ENCODE measurements at places on chromosomes 4 and X.

DNA sequence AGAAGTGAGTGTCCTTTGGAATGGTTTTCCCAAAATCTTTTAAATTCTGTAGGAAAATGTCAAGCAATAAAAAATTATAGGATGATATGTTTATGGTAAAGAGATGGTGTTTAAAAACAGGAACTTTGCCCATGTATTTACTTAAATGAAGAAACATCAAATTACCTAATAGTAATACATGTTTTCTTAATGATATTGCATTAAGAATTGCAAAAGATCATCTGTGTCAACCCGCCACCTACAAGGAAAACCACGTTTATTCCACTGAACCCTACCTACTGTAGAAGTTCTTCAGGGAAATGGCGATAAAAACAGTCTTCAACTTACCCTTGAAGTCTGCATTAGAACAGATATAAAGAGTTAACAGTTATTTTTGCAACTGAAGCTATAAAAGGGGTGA is 67.2 kb upstream of the NDP start:
- no peak for DNase-seq

DNA sequence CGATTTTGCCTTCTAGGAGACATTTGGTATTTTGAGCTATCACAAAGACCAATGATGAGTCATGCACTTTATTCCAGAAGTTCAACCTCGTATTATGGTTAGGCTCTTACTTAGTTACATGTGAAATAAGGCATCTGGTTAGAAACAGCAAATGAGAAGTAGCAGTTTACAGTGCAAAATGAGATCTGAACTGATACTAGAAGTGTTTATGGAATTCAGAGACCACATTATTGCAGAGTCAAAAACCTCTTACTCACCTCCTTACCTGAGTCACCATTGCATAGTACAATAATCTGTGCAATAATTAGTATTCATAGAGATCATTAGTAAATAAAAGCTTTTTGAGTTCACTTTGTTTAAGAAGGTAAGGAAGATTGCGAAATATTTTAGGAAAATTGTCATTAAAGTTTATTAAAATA is 38.7 kb downstream of the SEC24B start:
- no peak for DNase-seq

DNA sequence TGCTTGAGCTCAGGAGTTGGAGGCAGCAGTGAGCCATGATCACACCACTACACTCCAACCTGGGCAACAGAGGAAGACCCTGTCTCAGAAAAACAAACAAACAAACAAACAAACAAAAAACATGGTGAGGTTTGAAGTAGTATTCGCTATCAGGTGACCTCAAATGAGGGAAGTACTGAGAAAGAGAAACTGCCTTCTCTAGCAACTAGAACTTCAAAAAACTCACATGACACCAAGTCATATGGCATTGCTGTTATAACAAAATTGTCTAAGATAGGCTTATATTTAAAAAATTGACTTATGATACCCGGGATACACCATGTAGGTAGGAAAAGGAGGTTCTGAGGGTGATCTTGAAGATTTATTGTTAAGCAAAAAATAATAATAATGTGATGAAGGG is 10.3 kb downstream of the MPP1 start:
- DNase-seq = no peak

GRCh38 chrX:108033890-108034289 is 11.0 kb upstream of the VSIG1 start:
- no peak for DNase-seq

DNA sequence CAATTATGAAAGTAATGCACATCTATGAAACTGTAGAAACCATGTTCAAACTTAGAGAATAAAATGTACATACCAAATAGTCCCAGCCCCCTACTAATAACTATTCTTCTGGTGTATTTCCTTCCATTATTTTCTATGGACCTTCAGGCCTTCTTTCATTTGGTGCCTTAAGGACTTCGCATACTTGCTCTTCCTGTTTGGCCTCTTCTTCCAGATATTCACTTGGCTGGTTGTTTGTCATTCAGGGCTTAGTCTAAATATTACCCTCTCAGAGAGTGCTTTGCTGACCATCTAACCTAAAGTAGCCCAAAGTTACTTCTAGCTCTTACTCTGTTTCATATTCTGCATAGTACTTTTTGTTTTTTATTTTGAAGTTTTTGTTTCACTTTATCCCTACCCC is 70.3 kb upstream of the ARMCX2 start:
- DNase-seq = no peak

- no peak for DNase-seq
Measured at GRCh38 chr4:5572114-5572513, 136.2 kb downstream of the EVC2 start.

GRCh38 chr4:124530464-124531077 is 182.0 kb downstream of the ANKRD50 start:
- DNase-seq = no peak

DNA sequence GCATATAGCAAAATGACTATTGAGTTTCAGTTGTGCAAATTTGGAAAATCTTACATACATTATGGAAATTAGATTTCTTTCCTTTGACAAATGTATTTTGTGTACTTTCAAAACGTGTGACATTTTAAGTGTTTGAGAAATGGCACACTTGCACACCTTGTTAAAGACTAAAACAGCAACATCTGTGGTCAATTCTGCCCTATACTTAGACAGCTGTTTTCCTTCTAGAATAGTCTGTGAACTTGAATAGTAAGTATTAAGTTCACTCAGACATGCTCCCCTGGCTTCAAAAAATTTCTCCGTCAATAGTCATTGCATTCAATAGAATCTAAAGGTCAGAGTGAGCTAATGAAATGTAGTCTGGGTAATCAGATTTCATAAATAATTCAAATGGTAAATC is 21.7 kb upstream of the TBC1D9 start:
- no peak for DNase-seq

GRCh38 chr4:126755506-126755905 is 877.3 kb upstream of the INTU start:
- no peak for DNase-seq

DNA sequence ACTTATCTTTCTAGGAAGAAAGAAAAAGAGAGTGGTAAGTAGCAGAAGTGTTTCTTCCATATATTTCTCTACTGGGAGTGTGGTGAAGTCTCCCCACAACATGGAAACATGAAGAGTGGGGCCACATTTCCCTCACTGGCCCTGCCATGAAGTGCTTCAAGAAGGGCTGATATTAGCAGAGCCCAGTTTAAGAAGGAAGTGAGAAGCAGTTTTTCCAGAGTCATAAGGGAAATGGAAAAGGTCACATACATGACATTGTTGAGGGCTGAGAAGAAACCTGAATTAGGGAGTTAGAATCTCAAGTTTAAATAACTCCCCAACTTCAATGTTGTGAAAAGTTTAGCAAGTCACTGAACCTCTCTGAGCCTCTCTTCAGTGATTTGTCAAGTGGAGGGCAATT is 171.9 kb upstream of the RBPJ start:
- no peak for DNase-seq

DNA sequence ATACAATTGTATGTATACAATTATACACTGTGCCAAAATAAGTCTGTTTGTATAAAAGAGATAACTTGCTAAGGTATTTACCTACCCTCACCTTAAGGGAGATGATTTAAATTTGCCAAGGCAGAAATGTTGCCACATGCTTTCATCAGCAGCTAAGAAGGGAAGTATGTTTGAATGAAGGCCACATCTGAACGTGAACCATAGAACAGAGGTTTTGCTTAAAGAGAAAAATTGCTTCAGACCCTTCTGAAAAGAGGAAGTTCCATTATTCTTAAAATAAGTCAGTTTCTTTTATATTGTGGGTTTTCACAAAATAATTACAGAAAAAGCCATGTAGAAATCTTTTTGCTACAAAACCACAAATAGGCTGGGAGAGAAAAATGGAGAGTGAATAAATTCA is 621.5 kb upstream of the HTR2C start:
- no peak for DNase-seq

DNA sequence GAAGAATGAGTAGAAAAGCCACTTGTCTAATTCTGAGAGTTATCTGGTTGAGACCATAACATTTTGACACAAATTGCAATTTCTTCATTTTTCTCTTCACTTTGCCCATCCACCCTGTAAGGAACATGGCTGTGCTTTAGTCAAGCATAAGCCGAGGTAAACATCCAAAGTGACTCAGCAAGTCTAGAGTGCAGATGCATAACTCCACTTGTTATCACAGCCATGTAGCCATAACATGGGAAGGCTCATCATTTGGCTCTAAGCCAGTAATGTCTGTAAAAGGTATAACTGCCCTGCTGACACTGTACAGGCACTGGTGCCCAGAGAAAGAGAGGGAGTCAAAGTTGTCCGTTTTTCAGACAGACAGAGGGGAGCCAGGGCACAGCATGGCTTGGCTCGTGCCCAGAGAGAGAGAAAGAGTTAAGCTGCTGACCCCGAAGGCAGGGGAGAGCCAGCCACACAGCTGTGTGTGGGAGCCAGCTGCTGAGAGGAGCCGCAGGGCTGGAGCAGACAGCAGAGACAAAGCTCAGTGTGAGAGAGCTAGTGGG is 76.9 kb upstream of the EXOC1L start:
- no peak for DNase-seq

DNA sequence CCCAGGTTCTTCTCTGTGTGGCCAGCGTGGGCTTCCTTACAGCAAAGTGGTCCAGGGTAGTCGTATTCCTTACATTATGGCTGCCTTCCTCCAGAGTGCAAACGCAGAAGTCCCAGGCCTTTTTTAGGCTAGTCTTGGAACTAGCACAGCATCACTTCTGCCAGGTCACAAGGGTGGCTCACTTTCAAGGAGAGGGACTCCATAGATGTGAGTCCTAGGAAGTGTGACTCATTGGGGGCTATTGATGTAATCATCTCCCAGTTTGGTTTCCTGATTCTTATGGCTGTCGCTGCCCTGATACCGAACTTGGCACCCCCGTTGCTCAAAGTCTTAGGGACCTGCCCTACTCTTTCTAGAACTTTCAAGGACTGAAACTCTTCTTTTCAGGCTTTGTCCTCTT is 140.0 kb downstream of the DCK start:
- no peak for DNase-seq

GRCh38 chrX:154458116-154458953 is at the start of gene PLXNA3:
TSS of gene PLXNA3 (plus strand) at chrX:154458281. CDS start at chrX:154460184, 1,903 bp downstream.
- peak; percentile 58 for DNase-seq

- no peak for DNase-seq
Measured at GRCh38 chr4:40132816-40133215, 64.0 kb upstream of the RHOH start.

DNA sequence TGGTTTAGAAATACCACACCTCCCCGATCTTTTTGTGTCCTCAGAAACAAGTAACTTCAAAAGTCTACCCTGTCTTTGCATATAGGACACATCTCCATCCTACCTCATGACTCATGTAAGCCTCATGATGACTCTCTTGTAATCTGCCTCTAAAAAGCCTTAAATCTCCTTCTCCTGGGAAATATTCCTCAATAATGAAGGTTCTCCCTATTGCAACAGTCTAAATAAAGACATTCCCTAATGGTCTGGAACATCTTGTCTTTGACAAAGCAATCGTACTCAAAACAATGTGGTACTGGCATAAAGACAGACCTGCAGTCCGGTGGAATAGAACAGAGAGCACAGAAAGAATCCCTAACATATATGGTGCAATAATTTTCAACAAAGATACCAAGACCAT is 257.7 kb downstream of the OPHN1 start:
- DNase-seq = no peak

DNA sequence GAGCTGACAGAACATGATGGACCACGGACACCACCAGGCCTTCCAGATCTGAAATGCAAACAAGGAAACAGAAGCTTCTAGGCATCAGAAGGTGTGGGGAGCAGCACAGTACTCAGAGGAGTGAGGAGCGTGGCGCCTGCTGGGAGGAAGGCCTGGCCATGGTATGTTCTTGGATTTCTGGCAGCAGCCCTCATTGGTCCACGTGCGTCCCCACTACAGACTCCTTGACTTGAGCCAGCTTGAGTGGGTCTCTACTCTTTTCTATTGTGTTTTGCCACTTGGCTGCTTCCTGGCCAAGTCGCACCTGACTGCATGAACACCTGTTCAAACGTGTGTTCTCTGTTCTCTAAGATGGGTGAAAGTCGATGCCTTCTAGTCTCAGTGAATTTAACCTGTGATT is 18.0 kb downstream of the ZNF275 start:
- DNase-seq = no peak

DNA sequence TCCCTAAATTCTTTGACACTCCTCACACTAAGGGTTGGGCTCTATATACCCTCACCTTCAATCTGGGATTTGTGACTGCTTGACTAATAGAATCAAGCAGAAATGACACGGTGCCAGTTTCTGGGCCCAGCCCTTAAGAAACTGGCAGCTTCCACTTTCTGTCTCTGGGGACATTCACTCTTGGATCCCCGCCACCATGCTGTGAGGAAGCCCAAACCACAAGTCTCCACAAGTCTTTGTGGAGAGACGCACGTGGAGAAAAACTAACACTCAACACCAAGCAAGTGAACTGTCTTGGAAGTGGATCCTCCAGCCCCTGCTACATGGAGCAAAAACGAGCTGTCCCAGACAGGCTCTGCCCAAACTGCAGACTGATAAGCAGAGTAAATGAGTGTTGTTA is 1.1 kb upstream of the EDNRA start:
- no peak for DNase-seq
